ENCODE measurements at places on chromosomes 6 and 20.

DNA sequence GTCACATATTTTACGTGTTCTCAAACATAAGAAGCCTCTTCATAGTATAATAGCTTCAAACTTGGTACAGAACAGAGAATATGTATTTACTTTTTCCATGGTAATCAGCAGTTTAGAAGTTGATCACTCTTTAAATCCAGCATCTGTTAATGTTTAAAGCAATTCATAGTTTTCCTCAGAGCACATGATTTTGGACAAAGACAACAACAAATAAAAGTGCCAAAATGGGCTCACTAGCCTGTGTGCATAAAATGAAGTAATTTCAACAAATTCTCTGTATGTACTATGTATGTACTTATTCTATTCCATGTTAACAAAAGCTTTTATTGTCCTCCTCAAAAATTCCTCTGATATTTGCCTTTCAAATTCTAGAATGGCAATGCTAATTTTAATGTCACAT is 38.1 kb upstream of the UST start:
- DNase-seq = peak; percentile 71

GRCh38 chr20:6689339-6689973 is 78.0 kb upstream of the BMP2 start:
- no peak for DNase-seq

- no peak for DNase-seq
Measured at GRCh38 chr6:144351379-144352127, 66.4 kb downstream of the UTRN start.

GRCh38 chr20:50690650-50691572 is at the start of gene RIPOR3:
Gene RIPOR3 (minus strand): TSS chr20:50691542. CDS start chr20:50691128, 414 bp downstream.
- no peak for DNase-seq

GRCh38 chr20:60690771-60691170 is 561.3 kb upstream of the CDH4 start:
- DNase-seq = no peak

Data from forelimb muscle (tissue), 1 donor.